Esophagus squamous epithelium (tissue), 5 donors: ENCODE measurements at places on chromosomes 7 and 10.

GRCh38 chr7:96548664-96549063, 161.0 kb downstream of the SEM1 start:
- DNase-seq = no peak

DNA sequence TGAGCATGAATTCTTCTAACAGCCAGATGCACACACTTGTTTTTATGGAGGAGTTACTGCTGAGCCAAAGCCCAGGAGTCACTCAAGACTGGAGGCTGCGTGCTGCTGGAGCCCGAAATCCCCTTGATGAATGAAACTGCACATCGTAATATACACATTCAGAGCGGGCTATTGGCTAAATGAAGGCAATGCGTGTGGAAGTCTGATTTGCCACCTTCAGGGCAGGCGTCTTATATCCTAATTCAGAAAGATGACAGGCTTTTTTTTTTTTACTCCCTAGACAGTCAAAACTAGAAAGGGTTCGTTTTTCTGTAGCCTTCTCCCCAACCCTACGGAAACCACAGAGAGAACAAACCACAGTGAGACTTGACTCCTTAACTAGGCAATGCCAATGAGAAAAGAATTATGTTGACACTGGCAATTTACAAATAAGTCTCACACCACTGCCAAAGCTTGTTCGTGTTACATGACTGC, 227.2 kb upstream of the KLF14 start:
- no peak for DNase-seq

DNA sequence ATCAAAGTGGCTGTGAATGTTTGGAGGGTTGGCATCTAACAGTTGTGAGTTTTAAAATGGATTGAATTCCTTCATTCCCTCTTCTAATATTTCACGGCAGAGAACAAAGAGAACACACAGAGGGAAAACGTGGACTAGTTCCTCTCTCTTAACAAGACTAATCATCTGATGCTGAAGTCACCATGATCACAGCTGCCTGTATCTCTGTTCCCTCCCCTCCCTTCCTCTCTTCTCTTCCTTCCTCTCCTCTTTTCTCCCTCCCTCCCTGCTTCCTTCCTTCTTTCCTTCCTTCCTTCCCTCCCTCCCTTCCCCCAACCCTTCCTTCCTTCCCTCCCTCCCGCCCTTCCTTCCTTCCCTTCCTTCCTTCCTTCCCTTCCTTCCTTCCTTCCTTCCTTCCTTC, 10.0 kb upstream of the GJD4 start:
- DNase-seq = no peak

DNA sequence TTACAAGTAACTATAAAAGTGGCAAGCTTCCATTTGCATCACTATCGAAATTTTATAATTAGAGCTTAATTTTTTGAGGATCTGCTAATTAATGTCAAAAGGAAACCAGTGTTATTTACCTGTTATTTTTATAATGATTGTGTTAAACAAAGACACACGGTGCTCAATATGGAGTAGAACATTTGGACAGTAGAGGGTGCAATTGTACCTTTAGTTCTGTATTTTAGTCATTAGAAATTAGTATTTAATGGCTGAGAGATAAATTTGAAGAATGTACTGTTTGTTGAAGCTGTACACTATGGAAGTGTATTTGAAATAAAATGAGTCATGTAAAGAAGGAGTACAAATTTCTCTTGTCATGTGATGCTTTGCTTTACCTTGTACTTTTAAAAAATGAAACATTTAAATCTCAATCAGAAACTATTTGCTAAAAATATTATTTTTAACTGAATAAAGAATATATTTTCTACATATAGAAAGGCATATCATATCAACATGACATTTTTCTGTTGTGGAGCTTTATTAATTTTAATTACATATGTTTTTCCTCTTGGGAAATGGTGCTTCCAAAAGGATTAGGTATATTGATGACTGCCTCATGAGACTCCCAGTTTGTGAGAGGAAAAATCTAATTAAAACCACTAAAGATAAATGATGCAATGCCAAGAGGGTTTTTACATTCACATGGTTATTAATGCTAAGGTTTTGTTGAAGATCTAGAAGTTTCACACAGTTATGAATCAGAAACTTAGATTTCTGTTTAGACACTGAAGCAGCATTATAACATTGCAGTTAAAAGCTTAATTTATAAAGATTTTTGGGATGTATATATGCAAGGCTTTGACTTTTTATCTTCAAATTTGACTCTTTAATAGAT, 10.4 kb upstream of the PRKG1 start:
- no peak for DNase-seq

DNA sequence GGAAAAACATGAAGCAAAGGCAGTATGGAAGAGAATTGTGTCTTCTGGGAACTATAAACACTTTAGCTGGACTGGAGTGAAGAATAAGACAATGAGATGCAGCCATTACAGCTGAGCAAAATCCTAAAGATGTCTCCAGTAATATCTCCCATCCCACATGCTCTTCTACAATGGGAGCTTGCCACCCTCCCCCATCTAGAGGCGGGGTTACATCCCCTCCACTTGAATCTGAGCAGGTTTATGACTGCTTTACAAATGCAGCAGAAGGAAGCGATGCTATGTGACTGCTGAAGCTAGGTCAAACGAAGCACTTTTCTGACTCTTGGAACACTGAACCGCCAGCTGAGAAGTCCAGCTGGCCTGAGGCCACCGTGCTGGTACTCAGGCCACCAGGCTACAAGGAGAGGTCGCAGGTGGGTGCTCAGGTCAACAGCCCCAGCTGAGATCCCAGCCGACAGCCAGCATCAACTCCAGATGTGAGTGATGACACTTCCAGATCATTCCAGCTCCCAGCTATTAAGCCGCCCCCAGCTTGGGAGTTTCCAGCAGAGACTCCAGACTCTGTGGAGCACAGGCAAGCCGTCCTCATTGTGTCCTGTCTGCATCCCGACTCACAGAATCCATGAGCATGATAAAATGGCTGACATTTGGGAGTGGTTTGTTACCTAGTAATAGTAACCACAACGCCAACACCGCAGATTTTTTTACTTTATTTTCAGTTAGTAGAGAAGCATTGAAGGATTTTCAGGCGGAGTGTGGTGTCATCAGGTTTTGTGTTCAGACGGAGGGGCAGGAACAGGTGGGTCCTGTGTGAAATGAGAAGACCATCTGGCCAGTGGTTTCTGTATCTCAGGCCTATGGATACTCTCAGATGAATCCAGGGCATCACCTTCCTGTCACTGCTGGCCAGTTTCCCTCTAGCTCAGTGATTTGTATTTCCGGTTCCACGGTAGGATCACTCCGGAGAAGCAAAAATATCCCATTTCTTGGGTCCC, 89.3 kb downstream of the NPY start:
- DNase-seq = no peak

- no peak for DNase-seq
Observed at GRCh38 chr7:111090846-111091245, at the start of gene LRRN3. LRRN3 (plus strand) TSS chr7:111091127; CDS start chr7:111122773, 31,646 bp downstream.

DNA sequence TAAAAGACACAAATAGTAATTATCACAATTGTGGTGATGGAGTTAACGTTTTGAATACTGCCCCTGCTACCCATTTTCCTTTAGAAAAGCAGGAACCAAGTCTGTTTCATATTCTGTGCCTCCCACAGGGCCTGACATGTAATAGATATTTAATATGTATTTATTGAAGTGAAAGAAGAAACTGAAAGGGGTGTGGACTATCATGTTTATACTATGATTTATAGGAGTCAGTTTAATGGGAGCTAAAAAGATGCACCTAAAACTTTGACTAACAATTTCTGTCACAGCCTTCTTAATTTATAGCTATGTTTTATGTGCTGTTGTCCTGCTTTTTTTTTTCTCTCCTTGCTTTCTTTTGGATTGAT, 24.1 kb upstream of the BHLHA15 start:
- DNase-seq = no peak

- DNase-seq = no peak
Observed at GRCh38 chr7:92108821-92109220, 25.5 kb downstream of the CYP51A1 start.

DNA sequence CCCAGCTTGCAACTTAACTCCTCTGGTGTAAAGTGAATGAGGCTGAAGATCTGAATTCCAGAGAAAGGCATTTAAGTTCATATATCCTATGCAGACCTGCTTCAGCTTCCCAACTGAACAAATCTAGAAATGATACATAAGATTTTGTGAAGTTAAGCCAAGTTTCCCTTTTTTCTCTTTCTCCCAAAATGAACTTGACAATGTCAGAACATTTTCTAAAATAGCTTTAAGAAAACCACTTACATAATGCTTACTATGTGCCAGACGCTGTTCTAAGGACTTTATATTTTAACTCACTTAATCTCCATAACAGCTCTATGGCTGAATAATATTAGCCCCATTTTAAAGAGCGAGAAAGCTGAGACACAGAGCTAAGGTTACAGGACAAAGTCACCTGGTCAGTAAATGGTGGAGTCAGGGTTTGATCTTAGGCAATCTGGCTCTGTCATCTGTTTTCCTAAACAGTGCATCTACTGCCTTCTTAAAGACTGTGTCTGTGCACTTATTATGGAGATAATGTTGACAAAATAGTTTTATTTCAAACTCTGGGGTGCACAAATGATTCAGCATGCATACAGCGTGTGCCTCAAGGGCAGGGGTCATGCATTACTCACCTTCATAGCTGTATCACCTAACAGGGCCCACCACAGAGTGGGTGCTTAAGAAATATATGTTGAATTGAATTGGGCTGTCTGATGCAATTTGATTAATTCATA, 66.8 kb downstream of the RHOBTB1 start:
- DNase-seq = no peak

- DNase-seq = no peak
Observed at GRCh38 chr7:159317294-159317693, 172.6 kb upstream of the VIPR2 start.

DNA sequence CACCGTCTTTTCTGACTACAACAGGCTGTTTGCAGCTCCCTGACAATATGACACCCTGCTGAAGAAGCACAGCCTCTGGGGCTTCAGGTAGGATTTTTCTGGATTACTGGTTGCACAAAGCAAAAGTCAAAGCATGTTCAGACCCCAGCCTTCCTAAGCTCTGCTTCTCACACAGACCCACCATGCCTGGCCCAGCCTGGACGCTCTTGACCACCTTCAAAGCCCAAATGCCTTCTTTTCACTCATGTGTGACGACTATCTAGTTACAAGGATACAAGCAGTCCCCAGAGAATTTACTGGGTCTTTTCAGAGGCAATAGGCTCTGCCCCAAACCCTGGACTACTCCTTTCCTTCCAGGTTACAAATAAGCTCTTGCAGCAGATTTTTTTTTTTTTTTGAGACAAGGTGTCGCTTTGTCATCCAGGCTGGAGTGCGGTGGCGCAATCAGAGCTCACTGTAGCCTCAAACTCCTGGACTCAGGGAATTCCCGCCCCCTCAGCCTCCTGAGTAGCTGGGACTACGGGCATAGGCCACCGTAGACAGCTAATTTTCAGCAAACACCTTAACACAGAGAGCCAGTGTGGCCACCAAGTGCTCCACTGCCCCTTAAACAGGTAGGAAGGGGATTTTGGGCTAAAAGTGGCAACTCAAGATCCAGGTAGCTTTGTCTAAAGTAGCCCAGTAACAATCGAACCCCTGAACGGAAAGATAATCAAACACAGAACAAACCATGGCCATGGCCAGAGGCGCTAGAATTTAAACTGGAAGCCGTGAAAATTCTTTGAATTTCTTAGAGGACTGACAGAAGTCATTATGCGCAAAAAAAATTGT, 16.2 kb downstream of the SVIL start:
- no peak for DNase-seq

GRCh38 chr10:103350175-103350516, 794 bp downstream of the PCGF6 start:
- DNase-seq = no peak

GRCh38 chr7:36005293-36005692, 147.8 kb upstream of the EEPD1 start:
- no peak for DNase-seq

GRCh38 chr10:62381385-62382102, 7.4 kb downstream of the ZNF365 start:
- DNase-seq = no peak
